ENCODE measurements at places on chromosomes 1 and 21.
A peak's percentile ranks its signal among the peaks of the same experiment; 100 is the strongest.

DNA sequence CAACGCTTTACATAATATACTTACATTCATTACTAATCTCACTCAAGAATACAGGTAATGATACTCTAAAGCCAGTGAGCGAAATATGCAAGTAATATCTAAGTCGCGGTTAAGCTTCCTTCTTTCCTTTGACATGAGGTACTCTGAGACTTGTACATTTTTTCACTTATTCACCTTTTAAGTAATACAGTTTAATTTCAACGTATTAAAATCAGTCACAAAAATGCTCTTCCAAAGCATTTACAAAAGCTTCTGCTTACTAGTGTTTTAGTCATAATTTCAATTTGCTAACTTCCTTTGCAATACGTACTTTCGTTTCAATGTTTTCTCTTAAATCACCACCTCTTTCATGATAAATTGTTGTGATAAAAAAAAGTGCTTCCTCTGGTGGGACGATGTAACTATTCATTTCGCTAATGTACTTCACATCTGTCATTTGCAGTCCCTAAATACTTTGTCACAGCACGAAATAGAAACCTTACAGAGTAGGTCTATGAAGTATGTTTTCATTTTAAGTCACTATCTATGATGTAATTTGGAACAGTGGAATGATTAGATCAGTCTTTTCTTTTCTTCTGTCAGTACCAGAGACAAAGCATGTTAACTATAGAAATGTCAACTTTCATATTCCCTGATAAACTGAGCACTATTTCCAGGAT is 34.0 kb upstream of the ADGRL4 start:
- DNase-seq: peak; percentile 5

DNA sequence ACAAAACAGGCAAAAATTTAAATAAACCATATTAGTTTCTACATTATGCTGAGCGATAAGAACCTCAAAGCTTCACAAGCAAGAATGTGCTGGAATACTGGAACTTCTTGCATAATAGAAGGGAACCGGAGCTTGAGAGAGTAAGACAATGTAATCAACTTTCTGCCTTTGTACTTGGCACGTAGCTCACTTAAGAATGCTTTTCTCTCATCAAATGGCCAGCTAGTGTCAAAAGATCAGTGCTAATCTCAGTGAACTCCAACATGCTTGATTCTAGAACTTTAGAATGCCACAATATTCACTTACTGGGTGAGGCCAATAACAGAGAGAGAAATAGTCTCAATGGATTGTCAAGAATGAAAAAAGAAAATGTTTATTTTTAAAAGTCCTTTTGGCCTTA is 486.1 kb upstream of the LRRC7 start:
- no peak for DNase-seq

DNA sequence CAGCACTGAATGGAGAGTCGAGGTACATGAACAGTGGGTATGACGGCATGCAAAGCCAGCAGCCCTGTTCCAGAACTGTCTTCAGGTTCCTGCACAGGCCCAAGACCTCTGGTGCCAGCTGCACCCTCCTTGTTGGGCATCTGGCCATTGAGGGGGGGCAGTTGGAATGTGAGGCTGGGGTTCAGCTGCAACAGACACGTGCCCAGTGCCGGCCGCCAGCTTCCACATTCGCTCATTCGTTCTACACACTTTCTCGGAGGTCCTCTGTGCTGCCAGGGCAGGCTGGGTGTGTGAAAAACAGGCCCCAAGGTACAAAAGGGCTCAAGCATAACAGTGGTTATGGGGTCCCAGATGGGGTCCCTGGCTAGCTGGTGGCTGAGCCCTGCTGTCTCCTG is 37.9 kb upstream of the SLC19A1 start:
- no peak for DNase-seq

GRCh38 chr1:233671286-233671685 is 57.4 kb downstream of the KCNK1 start:
- no peak for DNase-seq

GRCh38 chr1:91201176-91201575 is 179.3 kb upstream of the ZNF644 start:
- no peak for DNase-seq

- DNase-seq: peak; percentile 31
These were observed 2.4 kb upstream of the IBA57 start for GRCh38 chr1:228163007-228163753.

DNA sequence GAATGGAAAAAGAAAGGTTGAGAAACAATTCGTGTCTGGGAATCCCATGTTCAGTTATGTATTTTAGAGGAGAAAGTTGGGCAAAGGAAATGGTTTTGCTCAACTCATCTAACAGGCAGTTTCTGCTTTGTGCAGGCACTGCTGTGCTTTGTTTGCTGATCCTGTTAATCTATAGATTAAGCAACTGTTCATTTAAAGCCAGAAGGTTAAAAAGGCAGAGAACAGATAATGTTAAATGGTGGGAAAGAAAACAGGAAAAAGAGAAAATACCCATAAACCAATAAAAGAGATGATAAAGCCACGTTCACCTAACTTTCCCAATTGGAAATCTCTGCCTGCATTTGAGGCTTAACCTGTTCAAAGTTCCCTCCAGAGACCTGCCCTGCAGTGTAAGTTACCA is 70.0 kb downstream of the APP start:
- no peak for DNase-seq

GRCh38 chr1:116738673-116739370 is 15.4 kb upstream of the CD2 start:
- DNase-seq: no peak
